ENCODE measurements at places on chromosomes 13 and 19. TPM values are rescaled to one million over a fixed set of nuclear protein-coding genes. Genes with fewer than 3 reads are reported as not detected.

DNA sequence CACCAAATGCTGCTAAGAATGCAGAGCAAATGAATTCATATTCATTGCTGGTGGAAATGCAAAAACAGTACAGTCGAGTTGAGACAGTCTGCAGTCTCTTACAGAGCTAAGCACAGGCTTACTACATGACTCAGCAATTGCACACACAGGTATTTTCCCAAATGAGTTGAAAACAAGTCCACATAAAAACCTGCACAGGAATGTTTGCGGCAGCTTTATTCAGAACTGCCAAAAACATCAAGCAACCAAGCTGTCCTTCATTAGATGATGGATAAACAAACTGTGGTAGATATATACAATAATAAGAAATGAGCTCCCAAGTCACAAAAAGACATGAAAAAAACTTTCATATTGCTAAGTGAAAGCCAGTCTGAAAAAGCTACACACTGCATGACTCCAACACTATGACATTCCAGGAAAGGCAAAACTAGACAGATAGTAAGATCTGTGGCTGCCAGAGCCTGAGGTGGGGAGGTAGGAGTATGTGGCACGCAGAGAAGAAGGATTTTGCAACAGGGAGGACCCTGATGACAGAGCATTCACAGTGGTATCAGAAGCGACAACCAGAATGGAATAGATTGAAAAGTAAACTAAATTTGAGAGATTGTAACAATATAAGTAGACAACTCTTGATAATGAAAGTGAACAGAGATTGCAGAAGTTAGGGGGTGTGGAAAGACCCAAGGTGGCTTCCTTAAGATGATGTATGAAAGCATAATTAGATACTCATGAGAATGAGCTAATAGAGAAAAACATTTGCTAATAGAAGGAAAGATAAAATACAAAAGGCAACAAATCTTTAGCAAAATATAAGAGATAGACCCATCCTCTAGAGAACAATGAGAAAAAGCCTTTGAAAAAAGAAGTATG, 52.7 kb downstream of the TSC22D1 start:
- DNase-seq = peak; percentile 63

DNA sequence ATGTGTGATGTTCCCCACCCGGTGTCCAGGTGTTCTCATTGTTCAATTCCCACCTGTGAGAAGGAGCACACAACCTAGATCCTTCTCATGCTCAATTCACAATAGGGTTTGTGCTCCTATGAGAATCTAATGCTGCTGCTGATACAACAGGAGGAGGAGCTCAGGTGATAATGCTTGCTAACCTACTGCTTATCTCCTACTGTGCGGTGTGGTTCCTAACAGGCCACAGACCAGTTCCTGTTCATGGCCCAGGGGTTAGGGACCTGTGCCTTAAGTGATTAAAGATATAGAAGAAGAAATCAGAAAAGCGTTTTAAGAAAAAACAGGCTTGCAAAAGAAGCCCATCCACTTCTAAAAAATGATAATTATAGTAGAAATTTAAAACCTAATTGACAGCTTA, 17.5 kb downstream of the DLEU7 start:
- DNase-seq = no peak

DNA sequence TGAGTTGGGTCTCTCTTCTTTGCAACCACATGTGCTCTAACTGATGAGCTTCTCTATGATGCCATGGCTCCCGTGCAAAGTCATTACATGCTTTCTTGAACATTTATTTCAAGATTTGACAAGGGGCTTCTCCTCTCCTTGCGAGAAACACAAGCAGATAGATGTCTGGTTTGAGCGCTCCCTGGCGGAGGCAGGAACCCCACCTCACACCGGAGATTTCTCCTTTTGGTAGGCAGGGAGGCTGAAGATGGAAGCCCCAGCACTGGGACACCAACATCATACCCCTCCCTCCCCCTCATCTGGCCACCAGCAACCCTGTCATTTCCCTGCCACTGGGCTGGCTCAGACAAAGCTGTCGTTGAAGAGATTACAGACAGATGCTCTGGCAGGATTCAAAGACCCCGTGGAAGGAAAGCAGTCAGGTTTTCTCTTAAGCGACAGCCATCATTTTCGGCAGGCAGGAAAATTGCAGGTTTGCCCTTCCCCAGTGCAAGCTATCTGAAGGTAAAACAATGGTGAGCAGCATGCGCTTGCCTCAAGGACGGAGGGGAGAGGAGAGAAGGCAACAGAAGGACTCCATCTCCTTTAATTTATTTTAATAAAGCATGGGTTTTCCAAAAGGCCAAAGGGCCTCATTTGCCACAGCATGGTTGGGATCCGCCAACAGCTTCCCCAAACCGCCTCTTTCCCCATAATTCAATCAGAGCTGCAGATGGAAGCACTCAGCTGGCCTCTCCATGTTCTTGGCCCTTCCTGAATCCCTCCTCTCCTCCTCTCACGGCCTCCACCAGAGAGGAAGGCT, 344.1 kb upstream of the TSHZ3 start:
- no peak for DNase-seq

GRCh38 chr13:95122063-95122462, 179.2 kb downstream of the ABCC4 start:
- no peak for DNase-seq

DNA sequence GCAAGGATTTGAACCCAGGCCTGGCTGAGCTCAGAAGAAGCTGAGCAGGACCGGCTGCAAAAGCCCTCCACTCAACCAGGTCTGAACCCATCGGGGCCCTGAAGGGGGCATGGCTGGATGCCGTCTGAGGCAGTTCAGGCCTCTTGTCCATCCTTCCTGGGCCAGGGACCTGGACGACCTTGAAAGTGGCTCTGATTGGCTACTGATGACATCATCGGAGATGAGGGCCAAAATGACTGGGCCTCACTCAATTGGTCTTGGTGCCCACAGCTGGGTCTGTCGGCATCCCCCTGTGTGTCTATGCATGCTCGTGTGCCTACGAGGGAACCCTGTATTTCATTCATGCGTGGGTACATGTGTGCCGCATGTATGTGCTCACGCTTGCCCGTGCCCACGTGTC, 71.8 kb downstream of the PTPRS start:
- no peak for DNase-seq

RASAL3 gene
- total RNA-seq = not detected

LRG1 gene
- 0.66 TPM for total RNA-seq

ZNF724 gene
- 5.4 TPM for total RNA-seq

Measured in cardiac muscle cell (in vitro differentiated cells and primary cell).